Esophagus mucosa (tissue), 1 donor: ENCODE measurements at places on chromosomes 7 and 10. TPM values are rescaled to one million over a fixed set of nuclear protein-coding genes. Genes with fewer than 3 reads are reported as not detected.

The ZNF22 gene
- total RNA-seq: 7.0 TPM

The POP7 gene
- total RNA-seq: 33.4 TPM

The VIPR2 gene
- total RNA-seq: 0.04 TPM

The LSM8 gene
- total RNA-seq: 17.3 TPM

The LRRD1 gene
- total RNA-seq: not detected

The LZTS2 gene
- 23.0 TPM for total RNA-seq

The PPP1R3C gene
- total RNA-seq: 91.9 TPM

The KCND2 gene
- not detected for total RNA-seq

The PDCD4 gene
- total RNA-seq: 144 TPM

The INMT gene
- total RNA-seq: 1.5 TPM

The SAMD9 gene
- 50.9 TPM for total RNA-seq

The TMEM273 gene
- total RNA-seq: 3.8 TPM

The CCT6A gene
- total RNA-seq: 81.3 TPM

The GIMAP7 gene
- total RNA-seq: 2.7 TPM

The CALY gene
- not detected for total RNA-seq

The HMX2 gene
- total RNA-seq: not detected

The PNLIP gene
- not detected for total RNA-seq

The PRDX3 gene
- 72.1 TPM for total RNA-seq

The MYOZ1 gene
- total RNA-seq: 0.44 TPM

The MNX1 gene
- 0.12 TPM for total RNA-seq

The SKIDA1 gene
- total RNA-seq: 0.44 TPM

The CFAP69 gene
- total RNA-seq: 1.1 TPM

The ACSL5 gene
- 3.3 TPM for total RNA-seq

The GPR26 gene
- total RNA-seq: not detected

The ITIH5 gene
- 2.3 TPM for total RNA-seq

The LCOR gene
- 26.8 TPM for total RNA-seq

The TWIST1 gene
- 0.64 TPM for total RNA-seq

The FXYD4 gene
- not detected for total RNA-seq

The MMRN2 gene
- total RNA-seq: 9.0 TPM

The CCDC172 gene
- total RNA-seq: not detected

The TMEM254 gene
- 46.8 TPM for total RNA-seq

The GCK gene
- total RNA-seq: not detected

The CYP26A1 gene
- total RNA-seq: not detected

The FBXO24 gene
- 0.32 TPM for total RNA-seq

The CDH23 gene
- total RNA-seq: 1.3 TPM

The CHST12 gene
- total RNA-seq: 4.1 TPM

The SPDYE1 gene
- not detected for total RNA-seq

The LMOD2 gene
- not detected for total RNA-seq

The NUDT1 gene
- total RNA-seq: 37.5 TPM

The PLEKHS1 gene
- 1.0 TPM for total RNA-seq

The ZNF273 gene
- 6.0 TPM for total RNA-seq

The ITPRIP gene
- 74.4 TPM for total RNA-seq

The SORBS1 gene
- total RNA-seq: 23.2 TPM

The OGDHL gene
- 0.52 TPM for total RNA-seq

The MAT1A gene
- total RNA-seq: 0.48 TPM

The CYP3A5 gene
- total RNA-seq: 26.4 TPM

The GPC2 gene
- total RNA-seq: 0.20 TPM
